ENCODE measurements at places on chromosomes 12 and 14.
A peak's percentile ranks its signal among the peaks of the same experiment; 100 is the strongest.

GRCh38 chr14:88299865-88300530 is 23.1 kb downstream of the KCNK10 start:
- DNase-seq: no peak

DNA sequence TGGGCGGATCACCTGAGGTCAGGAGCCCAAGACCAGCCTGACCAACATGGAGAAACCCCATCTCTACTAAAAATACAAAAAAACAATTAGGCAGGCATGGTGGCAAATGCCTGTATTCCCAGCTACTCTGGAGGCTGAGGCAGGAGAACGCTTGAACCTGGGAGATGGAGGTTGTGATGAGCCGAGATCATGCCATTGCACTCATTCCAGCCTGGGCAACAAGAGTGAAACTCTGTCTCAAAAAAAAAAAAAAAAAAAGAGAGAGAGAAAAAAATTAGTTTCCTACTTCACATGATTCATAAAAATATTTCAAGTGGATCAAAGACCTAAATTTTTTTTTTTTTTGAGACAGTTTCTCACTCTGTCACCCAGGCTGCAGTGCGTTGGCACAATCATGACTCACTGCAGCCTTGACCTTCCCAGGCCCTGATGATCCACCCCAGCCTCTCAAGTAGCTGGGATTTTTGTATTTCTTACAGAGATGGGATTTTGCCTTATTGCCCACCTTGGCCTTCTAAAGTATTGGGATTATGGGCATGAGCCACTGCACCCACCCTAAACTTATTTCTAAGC is 24.9 kb downstream of the FCF1 start:
- DNase-seq: no peak

- DNase-seq: peak; percentile 67
Observed at GRCh38 chr12:69415471-69416275, 54.5 kb upstream of the FRS2 start.

DNA sequence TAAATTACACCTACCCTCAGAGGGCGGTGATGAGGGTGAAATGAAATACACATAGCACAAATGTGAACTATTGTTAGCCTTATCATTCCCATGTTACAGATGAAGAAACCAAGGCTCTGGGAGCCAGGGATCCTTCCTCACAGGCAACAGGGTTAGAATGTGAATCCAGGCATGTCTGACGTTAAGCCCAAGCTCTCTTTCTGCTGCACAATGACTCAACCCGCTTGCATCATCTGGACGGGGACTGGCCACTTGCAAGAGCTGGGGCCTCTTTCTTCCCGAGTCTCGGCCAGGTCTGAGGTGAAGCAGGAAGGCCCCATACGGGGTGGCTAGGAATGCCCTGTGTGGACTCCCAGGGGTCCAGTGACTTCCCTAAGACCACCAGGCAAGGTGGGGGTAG is 105.2 kb downstream of the RBM19 start:
- DNase-seq: no peak

- DNase-seq: no peak
Observed at GRCh38 chr14:26289891-26290486, 307.8 kb downstream of the NOVA1 start.

GRCh38 chr12:63362166-63362565 is 211.2 kb upstream of the AVPR1A start:
- DNase-seq: no peak

DNA sequence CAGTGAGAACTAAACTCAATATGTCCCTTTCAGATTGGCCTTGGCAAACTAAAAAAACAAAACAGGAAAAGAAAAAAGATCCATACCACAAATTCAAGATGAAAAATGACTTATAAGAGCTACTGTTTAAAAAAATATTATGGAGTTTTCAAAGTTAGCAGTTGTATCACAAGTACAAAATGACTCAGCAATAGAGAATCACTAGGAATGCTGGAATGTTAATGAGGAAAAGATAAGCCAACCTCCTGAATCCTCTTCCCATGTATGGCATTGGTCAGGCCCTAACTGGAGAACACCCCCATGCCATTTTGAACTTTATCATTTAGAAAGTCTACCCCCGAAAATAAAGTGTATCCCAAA is 62.2 kb downstream of the PPP1R36 start:
- no peak for DNase-seq

DNA sequence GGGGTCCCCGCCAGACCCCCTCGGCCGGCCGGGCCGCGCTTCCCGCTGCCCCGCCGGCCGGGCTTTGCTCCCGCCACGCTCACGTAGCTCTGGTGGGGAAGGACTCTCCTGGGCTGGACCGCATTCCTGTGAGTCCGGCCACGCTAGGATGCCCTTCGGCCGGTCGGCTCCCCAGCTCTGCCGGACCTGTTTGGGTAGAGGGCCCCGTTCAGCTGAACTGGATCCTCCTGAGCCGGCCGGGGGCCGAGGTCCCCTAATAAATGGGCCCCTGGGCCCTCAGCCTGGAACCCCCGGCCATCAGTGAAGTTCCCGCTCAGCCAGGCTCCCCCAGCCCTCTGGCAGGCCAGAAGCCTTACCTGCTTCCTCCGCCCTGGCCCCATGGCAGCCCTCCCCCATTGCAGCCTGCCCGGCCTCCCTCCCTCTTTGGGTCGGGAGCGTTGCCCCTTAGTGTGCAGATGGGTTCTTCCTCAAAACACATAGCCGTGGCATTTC is 593 bp downstream of the UNC119B start:
- DNase-seq: peak; percentile 21

DNA sequence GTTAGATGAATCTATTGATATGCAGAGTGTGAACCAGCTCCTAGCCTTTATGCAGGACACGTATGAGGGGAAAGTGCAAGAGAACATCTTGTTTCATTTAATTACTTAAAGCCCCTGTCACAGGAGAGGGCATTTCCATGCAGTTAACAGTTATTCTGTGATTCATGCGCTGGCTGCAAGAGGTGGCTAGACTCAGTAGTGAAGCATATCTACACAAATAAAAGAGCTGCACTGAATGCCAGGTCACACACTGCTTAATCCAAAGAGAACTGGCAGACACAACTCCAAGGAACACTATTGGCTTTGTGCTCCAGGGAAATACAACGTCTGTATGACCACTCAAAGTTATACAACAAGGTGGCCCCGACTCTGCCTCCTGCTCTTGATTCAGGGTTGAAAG is 394.1 kb downstream of the C12orf75 start:
- peak; percentile 89 for DNase-seq

GRCh38 chr12:4794491-4794890 is 74.3 kb downstream of the GALNT8 start:
- peak; percentile 46 for DNase-seq

DNA sequence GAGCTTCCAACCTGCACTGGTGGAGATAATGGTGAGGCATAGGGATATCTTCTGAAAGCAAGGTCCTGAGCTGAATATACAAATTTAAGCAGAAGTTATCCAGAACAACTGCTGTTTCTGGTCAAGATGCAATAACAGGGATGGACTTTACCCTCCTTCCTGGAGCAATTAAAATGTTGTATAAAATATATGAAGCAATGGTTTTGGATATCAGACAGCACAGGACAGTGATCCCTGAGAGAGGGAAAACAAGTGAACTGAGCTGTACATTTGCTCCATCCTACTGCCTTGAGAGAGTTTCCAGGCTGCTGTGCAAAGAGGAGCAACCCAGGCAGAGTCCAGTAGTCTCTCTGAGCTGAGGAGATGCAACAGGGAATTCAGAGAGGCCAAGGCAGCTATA is 36.0 kb upstream of the CTDSP2 start:
- no peak for DNase-seq

DNA sequence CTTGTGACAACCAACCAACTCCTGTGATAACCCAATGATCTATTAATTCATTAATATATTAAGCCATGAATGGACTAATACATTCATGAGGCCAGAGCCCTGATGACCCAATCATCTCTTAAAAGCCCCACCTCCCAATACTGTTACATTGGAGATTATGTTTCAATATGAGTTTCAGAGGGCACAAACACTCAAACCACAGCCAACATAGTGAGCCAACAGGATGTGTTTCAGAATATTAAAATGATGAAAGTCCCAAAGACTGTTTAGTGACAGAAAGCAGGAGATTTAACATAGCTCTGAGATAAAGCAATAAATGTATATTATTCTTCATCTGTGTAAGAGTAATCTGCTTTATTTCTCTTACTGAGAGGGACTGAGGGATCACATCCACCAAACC is 71.7 kb downstream of the PTPRO start:
- no peak for DNase-seq

GRCh38 chr12:89873745-89874144 is 165.1 kb upstream of the ATP2B1 start:
- DNase-seq: peak; percentile 21

- DNase-seq: no peak
Observed at GRCh38 chr12:93387780-93388179, 10.1 kb downstream of the NUDT4 start.

GRCh38 chr12:125988545-125988944 is 923.3 kb downstream of the AACS start:
- no peak for DNase-seq

DNA sequence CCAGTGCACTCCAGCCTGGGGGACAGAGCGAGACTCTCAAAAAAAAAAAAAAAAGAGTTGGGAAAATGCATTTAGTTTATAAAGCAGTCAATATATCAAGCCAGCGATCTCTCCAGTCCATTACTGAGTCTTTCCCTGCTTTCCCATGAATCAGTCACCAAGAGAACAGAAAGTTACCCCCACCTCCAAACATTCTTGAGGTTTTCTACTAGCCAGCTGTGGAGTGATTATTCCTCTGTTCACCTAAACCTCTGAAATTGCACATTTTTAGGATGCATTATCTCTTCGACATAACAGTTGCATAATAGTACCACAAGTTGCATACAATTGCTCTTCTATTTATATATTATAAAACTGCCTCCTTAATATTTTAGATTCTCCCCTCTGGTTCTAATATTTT is 134.8 kb upstream of the DIO3 start:
- no peak for DNase-seq

- DNase-seq: peak; percentile 59
Observed at GRCh38 chr14:100670753-100671049, 56.0 kb upstream of the DLK1 start.

DNA sequence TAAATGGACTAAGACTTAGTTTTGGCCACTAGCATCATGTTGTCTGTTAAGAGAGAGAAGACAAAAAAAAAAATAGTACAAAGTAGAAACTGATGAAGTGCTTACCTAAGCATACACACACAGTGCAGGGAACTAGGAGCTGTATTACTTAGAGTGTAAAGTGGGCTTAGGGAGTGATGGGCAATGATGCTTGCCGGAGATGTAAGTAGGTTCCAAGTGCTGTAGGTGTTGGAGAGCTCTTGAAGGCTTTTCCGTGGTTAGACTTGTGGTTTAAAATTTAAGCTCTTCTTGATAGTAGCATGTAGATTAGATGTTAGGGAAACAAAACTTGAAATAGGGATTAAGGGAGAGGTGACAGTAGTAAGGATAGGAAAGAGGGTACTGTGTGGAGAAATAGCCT is 34.7 kb downstream of the MIA2 start:
- DNase-seq: peak; percentile 18

Data from brain (organoid and tissue), 16 donors.